ENCODE measurements at places on chromosomes 4 and X. TPM values are rescaled to one million over a fixed set of nuclear protein-coding genes. Genes with fewer than 3 reads are reported as not detected.

Gene TMSB15A
- polyA plus RNA-seq: not detected

DNA sequence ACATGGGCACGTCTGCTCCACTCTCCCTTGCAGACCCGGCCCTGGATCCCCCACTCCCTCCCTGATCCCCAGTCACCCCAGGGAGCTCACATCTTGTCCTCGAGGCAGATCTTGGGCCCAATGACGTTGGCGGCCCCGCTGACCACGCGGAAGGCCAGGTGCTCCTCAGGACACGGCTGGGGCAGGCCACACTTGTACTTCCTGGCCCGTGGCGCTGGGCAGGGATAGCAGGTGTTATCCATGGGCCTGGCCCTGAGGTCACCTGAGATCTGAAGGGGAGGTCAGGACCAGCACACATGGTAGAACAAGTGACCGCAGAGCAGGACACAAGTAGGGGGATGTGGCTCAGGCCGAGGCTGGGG, 7.7 kb downstream of the FAM3A start:
- DNase-seq: no peak
- peaks cover 8% of the 10 kb centered on the region for H3K4me1 ChIP-seq
- no peaks in the 10 kb centered on the region for H3K27me3 ChIP-seq
- no peak overlapping the region for H3K27ac ChIP-seq
- no peaks in the 10 kb centered on the region for H3K36me3 ChIP-seq

Gene RTL3
- not detected for polyA plus RNA-seq

GRCh38 chr4:110982486-110982885, 359.6 kb upstream of the PITX2 start:
- no peak overlapping the region for H3K27ac ChIP-seq
- no peaks in the 10 kb centered on the region for H3K27me3 ChIP-seq
- no peaks in the 10 kb centered on the region for H3K36me3 ChIP-seq
- no peak for DNase-seq
- H3K4me1 ChIP-seq: no peaks in the 10 kb centered on the region

GRCh38 chr4:185142912-185143600, at the start of gene SLC25A4:
TSS of gene SLC25A4 (plus strand) at chr4:185143266. CDS start at chr4:185143373, 107 bp downstream.
- peaks cover 9% of the 10 kb centered on the region for H3K4me1 ChIP-seq
- H3K27ac ChIP-seq: peak within 1 kb of the TSS; percentile 23
- peaks cover 22% of the 10 kb centered on the region for H3K27me3 ChIP-seq
- DNase-seq: peak; percentile 82
- no peaks in the 10 kb centered on the region for H3K36me3 ChIP-seq

- H3K36me3 ChIP-seq: no peaks in the 10 kb centered on the region
- peak overlapping the region; percentile 24 for H3K4me3 ChIP-seq
- H3K27ac ChIP-seq: no peak overlapping the region
Measured at GRCh38 chrX:77446029-77446585, 1.1 kb upstream of the FGF16 start.

All from CD4-positive, CD25-positive, alpha-beta regulatory T cell (primary cell).